Tibial nerve (tissue), 4 donors: ENCODE measurements at places on chromosomes 2 and 18. TPM values are rescaled to one million over a fixed set of nuclear protein-coding genes. Genes with fewer than 3 reads are reported as not detected.

GRCh38 chr2:239715606-239716005 lies 309.5 kb downstream of the NDUFA10 start:
- no peaks in the 10 kb centered on the region for H3K27me3 ChIP-seq
- no peak overlapping the region for H3K4me3 ChIP-seq
- peaks cover 3% of the 10 kb centered on the region for H3K4me1 ChIP-seq
- DNase-seq: no peak

DNA sequence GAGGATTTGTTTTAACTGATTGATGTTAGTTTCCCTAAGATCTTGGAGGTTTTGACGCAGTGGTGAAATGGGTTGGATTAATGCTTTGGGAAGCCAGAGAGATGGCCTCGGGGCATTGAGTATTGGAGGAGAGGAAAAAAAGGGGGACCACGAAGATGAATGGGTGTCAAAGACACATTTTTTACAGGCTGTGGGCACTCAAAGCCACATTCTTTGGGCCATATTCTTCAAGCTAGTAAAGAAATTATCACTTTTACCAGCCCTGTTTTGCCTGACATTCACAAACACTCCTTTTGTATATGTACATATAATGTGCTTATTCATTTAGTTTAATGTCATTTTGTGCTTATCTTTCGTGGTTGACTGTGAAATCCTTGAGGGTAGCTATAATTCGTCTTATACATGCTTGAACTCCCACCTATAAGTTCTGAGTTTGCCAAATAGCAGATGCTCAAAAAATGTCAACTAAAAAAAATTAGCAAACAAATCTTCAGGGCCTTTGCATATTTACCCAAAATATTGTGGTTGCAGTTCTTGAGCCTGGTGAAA lies 146.3 kb downstream of the ARL6IP6 start:
- no peaks in the 10 kb centered on the region for H3K4me1 ChIP-seq
- DNase-seq: no peak
- H3K4me3 ChIP-seq: no peak overlapping the region
- no peaks in the 10 kb centered on the region for H3K27me3 ChIP-seq

- no peak overlapping the region for H3K4me3 ChIP-seq
- no peaks in the 10 kb centered on the region for H3K4me1 ChIP-seq
- H3K27me3 ChIP-seq: no peaks in the 10 kb centered on the region
- H3K36me3 ChIP-seq: no peaks in the 10 kb centered on the region
- no peak overlapping the region for H3K27ac ChIP-seq
- DNase-seq: no peak
Measured at GRCh38 chr2:105138643-105139042, 100.8 kb downstream of the MRPS9 start.

EPHA4 gene
- total RNA-seq: 10.2 TPM
